Occipital lobe (tissue), 3 donors: ENCODE measurements at places on chromosomes 11 and 22.
A peak's percentile ranks its signal among the peaks of the same experiment; 100 is the strongest.

DNA sequence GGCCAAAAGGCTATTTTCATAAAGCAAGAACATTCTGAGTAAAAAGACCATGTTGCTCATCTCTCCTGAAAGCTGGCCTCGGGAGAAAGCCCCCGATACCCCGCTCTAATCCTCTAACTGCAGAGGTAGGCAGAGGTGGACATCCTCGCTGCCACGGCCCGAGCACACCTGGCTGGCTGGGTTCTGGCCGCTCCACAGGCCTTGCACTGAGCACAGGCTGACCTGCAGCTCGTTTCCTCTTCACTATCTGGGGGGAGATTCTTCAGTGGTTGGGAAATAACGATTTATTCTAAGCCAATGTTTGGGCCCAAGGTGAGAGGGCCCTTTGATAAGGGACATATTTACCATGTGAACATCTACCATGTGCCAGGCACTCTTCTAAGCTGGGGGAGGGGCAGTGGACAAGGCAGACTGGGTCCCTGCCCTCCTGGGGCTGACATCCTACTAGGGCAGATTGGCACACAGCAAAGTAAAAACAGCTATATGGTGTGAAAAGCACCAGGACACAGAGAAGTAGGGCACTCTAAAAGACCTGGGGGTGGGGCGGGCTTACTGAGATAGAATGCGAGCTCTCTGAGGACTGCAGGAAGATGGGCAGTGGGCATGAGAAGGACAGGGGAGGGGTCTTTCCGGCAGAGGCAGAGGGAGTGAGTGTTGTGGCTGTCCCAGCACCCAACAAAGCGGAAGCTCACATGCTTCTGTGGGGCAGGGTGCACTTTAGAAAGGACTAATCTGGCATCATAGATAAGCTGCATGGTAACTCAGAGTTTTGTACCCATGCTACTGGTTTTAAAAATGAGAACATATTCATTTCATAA, 65.5 kb upstream of the ARFGAP3 start:
- no peak for DNase-seq

DNA sequence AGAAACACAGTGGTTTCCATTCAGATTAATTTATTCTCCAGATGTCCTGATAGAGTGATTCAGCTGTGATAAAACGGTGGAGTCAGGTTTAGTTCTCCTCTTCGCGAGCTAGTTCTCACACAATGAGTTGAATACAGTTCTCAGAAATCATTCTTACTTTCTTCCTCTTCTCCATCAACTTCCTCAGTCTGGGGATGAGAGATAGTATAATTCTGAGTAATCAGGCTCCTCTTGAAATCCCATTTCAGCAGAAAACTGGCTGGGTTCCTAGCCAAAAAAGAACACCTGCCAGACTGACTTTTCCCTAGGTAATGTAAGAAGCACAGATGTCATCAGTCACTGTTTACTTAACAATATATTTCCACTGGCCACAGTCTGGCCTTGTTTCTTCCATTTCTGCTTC, 76.7 kb downstream of the SVIP start:
- no peak for DNase-seq

- no peak for DNase-seq
These were observed 650 bp upstream of the NUP50 start for GRCh38 chr22:45163099-45163450.

DNA sequence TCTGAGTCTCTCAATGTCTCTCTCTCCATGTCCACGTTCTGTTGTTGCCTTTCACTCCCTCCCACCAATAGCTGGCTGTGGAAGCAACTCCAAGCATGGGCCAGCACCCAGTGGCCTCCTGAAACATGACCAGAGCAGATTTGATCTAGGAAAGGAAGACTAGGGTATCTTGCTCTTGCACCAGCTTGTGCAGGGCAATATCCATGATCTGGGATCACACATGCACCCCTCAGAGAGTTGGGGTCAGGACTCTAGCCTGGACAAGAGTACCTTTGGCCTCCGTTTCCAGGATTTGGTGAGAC, 34.5 kb upstream of the RIC3 start:
- no peak for DNase-seq

GRCh38 chr22:29457730-29458129, 19.3 kb downstream of the RFPL1 start:
- DNase-seq = no peak

- no peak for DNase-seq
These were observed 32.2 kb downstream of the CWC15 start for GRCh38 chr11:94941131-94941530.

DNA sequence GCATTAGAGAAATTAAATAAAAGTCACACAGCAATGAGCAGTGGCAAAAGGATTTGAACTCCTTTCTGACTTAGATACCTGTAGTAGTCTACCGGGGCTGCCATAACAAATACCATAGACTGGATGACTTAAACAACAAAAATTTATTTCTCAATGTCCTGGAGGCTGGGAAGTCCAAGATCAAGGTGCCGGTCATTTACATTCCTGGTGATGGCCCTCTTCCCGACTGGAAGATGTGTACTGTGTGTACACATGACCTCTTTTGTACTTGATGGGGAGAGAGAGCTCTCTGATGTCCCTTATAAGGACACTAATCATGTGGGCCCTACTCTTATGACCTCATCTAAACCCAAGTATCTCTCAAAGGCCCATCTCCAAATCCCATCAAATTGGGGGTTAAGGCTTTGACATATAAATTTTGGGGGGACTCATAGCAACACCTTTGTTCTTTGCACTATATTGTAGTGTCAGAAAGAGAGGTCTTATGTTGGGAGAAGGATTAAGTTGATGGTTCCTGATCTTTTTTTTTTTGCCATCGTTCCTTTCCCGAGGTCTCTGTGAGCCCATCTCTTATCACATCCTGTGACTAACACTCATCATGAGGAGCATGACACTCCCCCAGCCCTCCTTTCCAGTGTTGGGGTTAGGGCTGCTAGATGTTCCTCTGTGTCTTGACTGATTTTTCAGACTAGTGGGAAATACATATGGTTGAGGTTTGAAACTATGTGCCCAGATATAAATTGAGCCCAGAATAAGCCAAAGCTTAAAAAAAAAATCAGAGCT, 104.3 kb downstream of the TRAF6 start:
- no peak for DNase-seq

DNA sequence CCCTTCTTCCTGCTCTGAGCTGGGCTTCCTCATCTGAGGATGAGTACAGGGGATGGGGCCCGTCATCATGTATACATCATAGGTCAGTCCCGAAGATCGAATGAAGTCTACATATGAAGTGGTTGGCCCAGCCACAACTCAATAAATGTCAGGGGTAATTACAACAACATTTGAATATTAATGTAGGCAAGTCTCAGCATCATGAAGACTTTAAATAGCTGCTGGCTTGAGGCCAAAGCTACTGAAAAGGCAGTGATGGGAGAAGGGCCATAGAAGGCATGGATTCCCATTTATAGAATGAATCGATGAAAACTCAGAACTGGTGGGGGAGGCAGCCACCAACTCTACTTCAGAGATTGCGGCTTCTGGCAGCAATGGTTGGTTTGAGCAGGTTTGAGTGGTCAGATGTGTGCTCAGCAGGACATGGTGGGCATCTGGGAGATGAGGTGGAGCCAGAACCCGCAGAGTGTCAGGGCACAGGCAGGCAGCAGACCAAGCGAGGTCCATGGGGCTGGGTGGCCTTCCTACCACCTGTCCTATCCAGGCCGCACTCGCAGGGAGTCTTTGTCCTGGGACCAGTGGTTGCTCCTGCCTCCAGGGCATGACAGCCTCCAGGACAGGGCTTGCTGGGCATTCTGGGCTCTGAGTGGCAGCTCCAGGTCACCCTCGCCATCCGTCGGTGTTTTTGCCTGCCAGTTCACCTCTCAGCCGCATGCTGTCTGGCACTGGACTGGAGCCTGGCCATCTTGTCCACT, 919.1 kb downstream of the TBC1D22A start:
- no peak for DNase-seq

DNA sequence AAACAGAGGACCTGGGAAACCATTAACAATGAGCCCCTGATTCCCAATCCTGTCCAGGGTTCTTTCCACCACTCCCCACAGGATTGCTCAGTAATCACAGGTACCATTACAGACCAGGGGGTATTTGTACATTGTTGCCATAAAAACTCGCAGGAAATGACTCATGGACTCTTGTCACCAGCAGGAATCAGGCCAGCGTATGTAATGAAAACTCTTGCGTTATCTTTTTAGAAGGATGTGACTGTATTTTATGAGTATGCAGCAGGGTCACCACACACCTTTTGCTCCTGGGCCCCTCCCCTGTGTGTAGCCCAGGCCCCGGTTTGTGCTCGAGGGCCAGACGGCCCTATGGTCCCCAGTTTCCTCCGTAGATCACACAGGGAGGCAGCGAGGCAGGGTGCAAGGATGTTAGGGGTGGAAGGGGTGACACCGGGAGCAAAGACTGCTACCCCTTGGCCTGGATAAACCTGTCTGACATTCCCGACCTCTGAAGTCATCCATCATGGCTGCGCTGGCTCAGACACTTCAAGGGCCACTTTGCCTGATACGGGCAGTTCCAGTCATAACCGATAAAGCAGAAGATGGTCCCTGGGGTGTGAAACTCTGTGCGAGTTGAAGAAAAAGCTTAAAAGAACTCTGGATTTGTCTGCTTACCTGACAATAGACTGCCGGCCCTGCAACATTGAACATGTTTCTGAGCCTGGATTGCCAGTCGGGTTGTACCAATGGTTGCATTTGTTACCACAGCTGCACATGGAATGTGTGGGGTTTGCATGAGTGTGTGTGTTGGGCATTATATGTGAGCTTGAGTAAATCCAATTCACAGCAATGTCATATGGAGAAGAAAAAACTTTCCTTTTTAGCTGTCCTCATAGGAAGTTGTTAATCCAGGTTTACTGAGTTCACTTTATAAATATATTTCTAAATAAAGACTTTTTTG, 56.9 kb downstream of the MICAL2 start:
- no peak for DNase-seq

GRCh38 chr11:115893461-115894099, 389.4 kb upstream of the CADM1 start:
- DNase-seq = no peak

DNA sequence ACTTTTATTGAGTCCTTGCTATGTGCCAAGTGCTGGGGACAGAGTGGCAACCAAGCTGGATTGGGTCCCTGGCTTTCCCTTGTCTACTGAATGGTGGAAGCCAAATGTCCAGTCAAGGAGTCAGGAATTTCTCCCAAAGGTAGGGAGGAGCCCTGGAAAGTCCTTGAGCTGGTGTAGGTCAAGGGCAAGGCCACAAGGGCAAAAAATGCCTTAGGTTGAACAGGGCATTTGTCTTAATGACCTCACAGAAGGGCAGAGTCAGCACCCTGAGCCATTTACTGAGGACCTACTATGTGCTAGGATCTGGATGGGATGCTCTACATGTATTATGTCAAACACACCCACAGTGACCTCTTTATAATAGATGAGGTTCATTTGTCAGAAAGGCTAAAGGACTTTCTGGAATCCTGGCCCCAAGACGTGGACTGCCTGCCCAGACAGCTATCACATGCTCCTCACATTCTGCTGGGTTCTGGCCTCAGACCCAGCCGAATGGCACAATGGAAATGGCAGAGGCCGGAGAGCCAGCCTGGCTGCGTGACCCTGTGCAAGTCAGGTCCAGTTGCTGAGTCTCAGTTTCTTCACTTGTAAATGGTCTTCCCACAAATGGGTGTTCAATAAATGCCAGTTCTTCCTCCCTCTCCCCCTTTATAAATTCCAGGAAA, 17.7 kb downstream of the MOGAT2 start:
- DNase-seq = no peak

GRCh38 chr11:63262547-63262946, 19.1 kb upstream of the SLC22A25 start:
- DNase-seq = no peak

DNA sequence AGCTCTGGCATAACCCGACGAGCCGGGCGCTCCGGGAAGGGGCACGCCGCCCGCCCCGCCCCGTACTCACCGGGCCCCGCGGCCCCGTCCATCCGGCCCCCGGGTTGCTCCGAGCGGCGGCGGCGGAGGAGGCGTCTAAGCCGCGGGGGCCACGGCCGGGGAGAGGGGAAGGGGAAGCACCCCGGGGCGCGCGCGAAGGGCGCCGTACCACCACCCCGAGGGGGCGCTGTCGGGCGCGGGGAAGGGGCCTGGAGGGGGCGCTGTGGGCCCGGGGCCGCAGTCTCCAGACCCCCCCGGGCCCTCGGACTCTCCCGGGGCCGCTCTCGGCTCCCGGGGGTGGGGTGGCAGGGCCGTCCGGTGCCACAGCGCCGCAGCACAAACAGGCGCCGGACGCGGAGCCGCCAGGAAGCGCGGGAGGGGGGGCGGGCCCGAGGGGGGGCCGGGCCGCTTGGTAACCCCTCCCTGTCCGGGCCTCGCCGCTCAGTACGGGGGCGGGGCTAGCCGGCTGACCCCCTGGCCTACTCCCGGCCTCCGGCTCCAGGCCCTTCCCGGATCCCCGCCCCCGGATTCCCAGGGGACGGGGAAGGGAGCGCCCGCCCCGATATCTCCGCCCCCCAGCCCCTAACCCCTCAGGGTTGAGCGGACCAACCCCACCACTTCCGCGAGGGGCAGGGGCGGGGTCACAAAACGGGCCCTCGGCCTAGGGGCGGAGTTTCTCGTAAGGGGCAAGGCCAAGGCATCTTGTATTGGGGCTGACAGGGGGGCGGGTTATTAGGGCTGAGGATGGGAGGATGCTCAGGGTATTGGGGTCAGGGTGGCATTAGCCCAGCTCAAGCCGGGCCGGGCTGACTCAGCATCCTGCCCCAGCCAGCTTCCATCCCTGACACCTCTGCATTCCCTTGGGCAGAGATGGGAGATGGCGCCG, at the start of the genes EML3 and ROM1:
TSS of gene EML3 (minus strand) at position 410 of the 925 bp plus-strand sequence. CDS start at position 92, 318 bp downstream.
TSS of gene ROM1 (plus strand) at position 892 of the 925 bp plus-strand sequence. CDS start at position 917, 25 bp downstream.
- DNase-seq = peak; percentile 85

DNA sequence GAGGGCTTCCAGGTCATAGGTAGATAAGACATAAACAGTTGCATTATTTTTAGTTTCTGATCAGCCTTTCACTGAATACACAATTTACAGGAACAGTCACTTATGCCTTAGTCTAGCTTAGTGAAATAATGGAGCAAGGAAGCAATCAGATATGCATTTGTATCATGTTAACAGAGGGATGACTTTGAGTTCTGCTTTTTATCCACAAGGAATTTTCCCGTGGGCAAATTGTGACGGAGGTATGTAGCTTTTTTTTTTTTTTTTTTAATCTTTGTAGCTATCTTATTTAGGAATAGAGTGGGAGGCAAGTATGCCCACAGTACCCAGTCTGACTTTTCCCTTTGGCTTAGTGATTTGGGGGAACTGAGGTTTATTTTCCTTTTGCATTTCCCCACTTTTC, 3.4 kb upstream of the NLRP10 start:
- DNase-seq = no peak

GRCh38 chr11:86230921-86231434, 13.6 kb upstream of the EED start:
- DNase-seq = no peak

DNA sequence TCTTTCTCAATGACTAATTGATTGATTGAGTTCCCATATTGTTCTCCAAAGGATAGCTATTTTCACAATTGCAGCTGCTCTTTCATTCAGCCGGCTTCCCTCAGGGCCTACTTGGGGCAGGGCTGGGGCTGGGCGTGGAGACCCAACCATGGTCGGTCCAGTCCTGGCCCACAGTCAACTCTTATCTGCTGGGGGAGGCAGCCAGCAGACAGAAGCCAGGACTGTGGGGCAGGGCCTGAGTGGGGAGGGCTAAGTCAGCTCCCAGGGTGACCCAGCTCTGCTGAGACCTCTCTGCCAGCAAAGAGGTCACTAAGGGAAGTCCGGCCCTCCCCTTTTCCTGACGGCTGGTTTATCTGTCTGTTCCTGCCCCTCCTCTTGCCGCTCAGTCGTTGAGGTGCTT, 735.2 kb downstream of the TBC1D22A start:
- DNase-seq = no peak
